ENCODE measurements at places on chromosomes 3 and 15. TPM values are rescaled to one million over a fixed set of nuclear protein-coding genes. Genes with fewer than 3 reads are reported as not detected.

VILL gene
- 3.5 TPM for total RNA-seq

TGM4 gene
- 0.08 TPM for total RNA-seq

LRTM1 gene
- total RNA-seq = not detected

PRSS50 gene
- not detected for total RNA-seq

PIGZ gene
- 1.1 TPM for total RNA-seq

GOLGA6L10 gene
- 0.23 TPM for total RNA-seq

TMOD2 gene
- 5.8 TPM for total RNA-seq

IL5RA gene
- not detected for total RNA-seq

STAC gene
- 4.9 TPM for total RNA-seq

GOLGA8N gene
- 0.49 TPM for total RNA-seq

PCYT1A gene
- 67.2 TPM for total RNA-seq

INSYN1 gene
- total RNA-seq = 0.08 TPM

ATRIP gene
- 10.8 TPM for total RNA-seq

SCG5 gene
- total RNA-seq = 14.8 TPM

CFAP91 gene
- total RNA-seq = not detected

VGLL3 gene
- 0.65 TPM for total RNA-seq

PEX5L gene
- 0.15 TPM for total RNA-seq

CIDEC gene
- not detected for total RNA-seq

PYGO1 gene
- 0.55 TPM for total RNA-seq

LRRC2 gene
- total RNA-seq = 0.08 TPM

ITIH3 gene
- total RNA-seq = not detected

CLDN1 gene
- 6.2 TPM for total RNA-seq

UTS2B gene
- not detected for total RNA-seq

SPINK8 gene
- not detected for total RNA-seq

SLC6A20 gene
- not detected for total RNA-seq

ISL2 gene
- total RNA-seq = 0.11 TPM

COLQ gene
- total RNA-seq = 0.16 TPM

CHST13 gene
- not detected for total RNA-seq

NPAP1 gene
- total RNA-seq = not detected

UCN2 gene
- total RNA-seq = 6.1 TPM

SMCO1 gene
- total RNA-seq = not detected

C3orf20 gene
- not detected for total RNA-seq

MEX3B gene
- total RNA-seq = 1.6 TPM

EIF2B5 gene
- total RNA-seq = 38.0 TPM

TRIM42 gene
- not detected for total RNA-seq

ZNF501 gene
- total RNA-seq = 2.5 TPM

ZBTB47 gene
- 10.5 TPM for total RNA-seq

TM2D3 gene
- total RNA-seq = 25.1 TPM

AP3B2 gene
- 0.78 TPM for total RNA-seq

IGSF11 gene
- total RNA-seq = not detected

HTR3E gene
- not detected for total RNA-seq
